SK-N-SH (cell line): ENCODE measurements at places on chromosomes 1 and 21.

DNA sequence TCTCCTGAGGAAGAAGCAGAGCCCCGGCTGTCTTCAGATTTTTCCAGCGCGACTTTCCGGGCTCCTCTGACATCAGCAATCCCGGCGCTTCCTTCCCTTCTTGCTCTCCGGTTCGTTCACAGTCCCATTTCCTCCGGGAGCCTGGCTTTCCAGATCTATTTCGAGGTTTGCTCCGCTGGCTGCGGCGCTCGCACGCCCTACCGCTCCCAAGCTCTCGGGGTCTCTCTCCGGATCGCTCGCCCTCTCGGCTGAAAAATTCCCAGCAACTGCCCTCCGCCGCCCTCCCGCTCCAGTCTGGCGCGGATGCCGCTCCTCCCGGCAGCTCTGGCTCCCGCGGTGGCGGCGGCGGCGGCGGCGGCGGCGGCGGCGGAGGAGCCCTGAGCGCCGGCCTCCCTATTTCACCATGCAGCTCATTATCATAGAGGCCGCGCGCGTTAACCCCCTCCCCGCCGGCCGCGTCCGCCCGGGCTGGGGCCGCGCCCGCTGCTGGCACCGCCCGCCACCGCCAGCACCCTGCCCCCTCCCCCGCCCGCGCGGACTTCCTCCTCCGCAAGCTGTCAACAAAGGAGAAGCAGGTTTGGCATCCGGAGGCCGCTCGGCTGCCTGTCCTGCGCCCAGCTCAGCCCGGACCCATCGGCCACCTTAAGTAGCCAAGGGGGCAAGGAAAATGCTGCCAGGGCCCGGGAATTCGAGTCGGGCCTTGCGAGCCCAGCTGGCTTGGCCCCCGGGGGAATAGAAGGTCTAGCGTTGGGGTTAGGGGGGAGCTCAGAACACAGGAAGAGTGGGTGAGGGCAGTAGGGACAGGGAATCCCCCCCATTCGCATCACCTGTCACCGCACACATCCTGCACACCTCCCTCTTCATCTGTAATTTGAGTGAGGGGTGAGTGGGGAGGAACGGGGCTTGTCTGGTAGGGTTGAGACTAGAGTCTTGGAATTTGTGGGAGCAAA, at the start of gene PLXNA2:
Gene PLXNA2, minus strand, starts transcription at position 418 of the 950 bp plus-strand sequence. CDS start 26,462 bp downstream, outside the sequence.
- DNase-seq, result peak; percentile 92

- no peak for DNase-seq
Observed at GRCh38 chr1:166383137-166383536, 216.3 kb upstream of the FAM78B start.

DNA sequence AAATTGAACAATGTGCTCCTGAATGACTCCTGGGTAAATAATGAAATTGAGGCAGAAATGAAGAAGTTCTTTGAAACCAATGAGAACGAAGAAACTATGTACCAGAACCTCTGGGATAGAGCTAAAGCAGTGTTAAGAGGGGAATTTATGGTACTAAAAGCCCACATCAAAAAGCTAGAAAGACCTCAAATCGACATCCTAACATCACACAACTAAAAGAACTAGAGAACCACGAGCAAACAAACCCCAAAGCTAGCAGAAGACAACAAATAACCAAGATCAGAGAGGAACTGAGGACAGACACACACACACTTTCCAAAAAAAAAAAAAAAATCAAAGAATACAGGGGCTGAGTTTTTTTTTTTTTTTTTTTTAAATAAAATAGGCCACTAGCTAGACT, 564.2 kb downstream of the SMYD3 start:
- no peak for DNase-seq

DNA sequence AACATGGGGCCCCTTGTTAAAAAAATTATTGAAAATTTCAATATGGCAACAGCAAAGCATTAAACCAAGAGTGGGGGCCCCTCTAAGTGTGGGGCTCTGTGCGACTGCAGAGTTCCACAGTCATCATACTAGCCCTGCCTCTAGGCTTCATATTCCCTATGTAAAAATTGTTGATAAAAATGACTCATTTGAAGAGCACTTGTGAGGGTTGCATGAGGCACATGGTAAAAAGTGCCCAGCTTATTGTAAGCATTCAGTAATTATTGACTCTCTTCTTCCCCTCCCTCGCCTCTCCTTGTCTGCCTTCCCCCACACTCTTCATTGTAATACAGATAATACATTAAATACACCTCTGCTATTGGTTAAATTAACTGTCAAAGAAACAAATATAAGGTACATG, 86.7 kb upstream of the PTBP2 start:
- DNase-seq, result no peak

- no peak for DNase-seq
Observed at GRCh38 chr1:14111121-14111520, 411.1 kb downstream of the PRDM2 start.

DNA sequence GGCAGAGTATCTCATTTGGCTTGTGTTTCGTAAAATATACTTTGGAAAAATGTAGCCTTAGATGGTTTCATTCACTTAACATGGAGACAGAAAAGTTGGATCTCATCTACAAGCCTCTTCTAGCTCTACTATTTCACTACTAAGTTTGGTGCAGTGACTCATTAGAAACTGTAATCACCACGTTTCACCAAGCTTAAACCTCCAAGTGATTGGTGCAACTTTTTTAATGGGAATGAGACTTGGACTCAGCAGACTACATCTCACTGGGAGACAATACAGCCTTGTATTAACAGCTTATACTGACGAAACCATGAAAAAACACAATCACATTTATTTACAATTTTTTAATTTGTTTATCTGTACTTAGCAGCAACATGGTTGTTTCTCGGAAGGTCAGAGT, 29.9 kb upstream of the NRIP1 start:
- DNase-seq, result no peak

- DNase-seq, result no peak
Observed at GRCh38 chr1:202220733-202221132, 27.1 kb downstream of the LGR6 start.

GRCh38 chr21:32056791-32057190, 184.0 kb downstream of the HUNK start:
- DNase-seq, result no peak

- no peak for DNase-seq
Observed at GRCh38 chr1:71689635-71690034, 592.7 kb downstream of the NEGR1 start.

DNA sequence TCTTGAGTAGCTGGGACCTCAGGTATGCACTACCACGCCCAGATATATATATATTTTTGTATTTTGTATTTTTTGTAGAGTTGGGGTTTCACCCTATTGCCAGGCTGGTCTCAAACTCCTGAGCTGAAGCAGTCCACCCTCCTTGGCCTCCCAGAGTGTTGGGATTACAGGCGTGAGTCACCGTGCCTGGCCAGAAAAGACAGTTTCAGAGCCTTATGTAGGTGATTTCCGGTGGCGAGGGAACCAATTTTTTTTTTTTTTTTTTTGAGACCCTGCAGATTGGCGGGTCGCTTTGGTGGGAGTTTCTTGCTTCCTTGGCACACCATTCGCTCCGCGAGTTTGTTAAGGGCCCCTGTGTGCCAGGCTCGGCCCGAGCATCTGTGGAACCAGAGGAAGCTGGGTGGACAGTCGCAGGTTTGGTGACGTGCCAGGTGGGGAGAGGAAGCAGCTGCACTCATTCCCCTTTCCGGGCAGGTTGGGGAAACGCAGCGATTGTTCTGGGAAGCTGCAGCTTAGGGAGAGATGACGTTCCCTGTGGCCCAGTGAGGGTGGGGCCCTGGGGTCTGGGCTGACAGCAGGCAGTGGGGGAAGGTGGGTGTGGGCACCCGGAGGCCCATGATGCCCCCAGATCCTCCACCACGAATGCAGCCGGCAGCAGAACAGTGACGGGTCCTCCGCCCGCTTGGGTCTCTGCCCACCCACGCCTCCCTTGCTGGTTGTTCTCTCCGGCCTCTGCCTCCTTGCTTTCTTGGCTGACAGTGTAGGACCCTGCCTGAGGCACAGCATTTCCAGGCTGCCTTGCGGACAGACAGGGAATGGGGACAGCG, 25.1 kb downstream of the SPSB1 start:
- DNase-seq, result no peak

DNA sequence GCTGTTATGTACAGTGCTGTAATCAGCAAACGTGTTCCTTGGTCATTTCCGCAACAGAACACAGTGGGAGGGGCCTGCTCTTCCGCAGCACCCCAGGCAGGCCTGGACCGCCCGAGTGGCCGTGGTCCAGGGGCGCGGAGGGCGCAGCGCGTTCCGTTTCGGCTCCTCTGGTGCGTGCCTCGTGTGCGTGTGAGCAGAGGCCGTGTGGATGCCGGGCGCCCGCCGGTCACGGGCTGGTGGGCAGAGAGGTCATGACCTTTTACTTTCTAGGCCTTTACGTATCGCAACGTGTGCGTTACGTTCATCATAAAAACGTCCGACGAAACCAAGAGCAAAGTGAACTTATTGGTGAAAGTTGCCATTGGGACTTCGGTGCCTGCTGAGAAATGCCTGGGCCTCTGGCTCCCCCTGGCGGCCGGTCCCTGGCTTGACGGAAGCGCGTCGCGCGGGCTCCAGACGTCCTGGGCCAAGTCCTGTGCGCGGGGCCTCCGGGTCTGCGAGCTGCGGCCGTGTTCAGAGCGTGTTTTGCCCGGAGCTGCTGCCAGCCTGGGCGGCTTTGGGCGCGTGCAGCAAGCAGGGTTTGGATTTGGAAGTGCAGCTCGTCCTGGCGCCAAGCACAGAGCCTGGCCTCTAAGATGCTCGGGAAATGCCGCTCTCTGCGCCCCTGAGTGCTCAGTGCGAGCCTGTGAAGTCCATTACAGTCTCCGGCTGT, 34.4 kb downstream of the COL18A1 start:
- peak; percentile 95 for DNase-seq

DNA sequence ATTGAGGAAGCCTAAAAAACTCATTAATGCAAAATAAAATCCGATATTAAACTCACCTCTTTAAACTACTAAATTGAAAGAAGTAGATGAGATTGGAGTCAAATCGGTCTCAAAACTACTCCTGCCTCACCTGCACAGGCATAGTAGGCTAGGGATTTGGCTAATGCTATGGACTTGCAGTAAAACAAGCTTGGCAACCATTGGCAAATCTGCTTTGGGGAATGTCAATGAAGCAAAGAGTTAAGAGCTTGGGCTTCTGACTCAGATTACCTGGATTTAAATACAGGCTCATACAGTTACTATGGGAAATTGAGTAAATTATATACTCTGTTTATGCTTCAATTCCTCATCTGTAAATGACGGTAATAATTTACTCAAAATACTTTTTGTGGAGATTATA, 111.4 kb downstream of the TTLL7 start:
- DNase-seq, result no peak

GRCh38 chr1:109898842-109899241, 11.8 kb upstream of the CSF1 start:
- no peak for DNase-seq

DNA sequence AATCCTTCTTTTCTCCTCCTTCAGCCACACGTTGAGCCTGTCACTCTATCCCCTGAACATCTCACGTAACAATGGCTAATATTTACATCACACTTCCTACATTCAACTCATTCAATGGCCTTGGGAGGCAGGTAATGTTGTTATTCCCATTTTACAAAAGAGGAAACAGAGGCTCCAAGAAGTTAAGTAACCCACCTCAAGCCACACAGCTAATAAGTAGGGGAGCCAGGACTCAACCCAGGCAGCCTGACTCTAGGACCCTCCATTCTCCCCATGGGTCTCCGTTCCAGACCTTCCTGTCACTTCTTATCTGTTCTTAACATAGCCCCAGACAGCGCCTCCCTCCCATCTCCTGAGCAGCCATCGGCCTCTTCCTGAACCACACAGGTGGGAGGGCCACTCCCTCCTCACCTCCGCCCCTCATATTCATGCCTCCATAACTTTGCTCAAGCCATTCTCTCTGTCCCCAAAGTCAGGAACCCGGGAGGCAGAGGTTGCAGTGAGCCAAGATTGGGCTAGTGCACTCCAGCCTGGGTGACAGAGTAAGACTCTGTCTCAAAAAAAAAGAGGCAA, 2.2 kb downstream of the PADI4 start:
- no peak for DNase-seq

GRCh38 chr1:159560599-159560998, 24.8 kb upstream of the OR10J5 start:
- no peak for DNase-seq

GRCh38 chr1:231518485-231519034, 9.9 kb upstream of the TSNAX start:
- DNase-seq, result no peak

GRCh38 chr1:118842452-118843201, 145.5 kb downstream of the TBX15 start:
- no peak for DNase-seq
